ENCODE measurements at places on chromosomes 4 and X.

GRCh38 chrX:56968980-56969379 lies 26.4 kb downstream of the SPIN3 start:
- no peak for DNase-seq

GRCh38 chr4:170391066-170391740 lies 301.4 kb upstream of the AADAT start:
- no peak for DNase-seq

DNA sequence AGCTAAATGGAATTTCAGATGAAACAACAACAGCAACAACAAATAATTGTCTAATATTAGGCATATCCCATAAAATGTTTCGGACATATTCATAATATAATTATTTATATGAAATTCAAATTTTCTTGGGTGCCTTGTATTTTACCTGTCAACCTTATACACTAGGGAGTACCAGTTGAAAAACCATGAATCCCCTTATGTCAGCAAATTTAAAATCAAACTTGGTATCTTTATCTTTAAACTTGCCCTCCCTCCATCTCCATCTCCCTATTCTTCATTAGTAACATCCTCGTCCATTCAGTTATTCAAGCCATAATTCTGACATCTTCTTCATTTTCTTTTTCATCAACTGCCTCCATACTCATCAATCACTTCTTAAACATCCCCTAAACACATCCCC lies 974.5 kb upstream of the HS3ST1 start:
- DNase-seq: no peak

- no peak for DNase-seq
Observed at GRCh38 chr4:77669946-77670590, 64.4 kb downstream of the CXCL13 start.

- DNase-seq: no peak
Observed at GRCh38 chrX:149476513-149476912, 28.6 kb downstream of the IDS start.

Data from stimulated activated CD8-positive, alpha-beta memory T cell treated with anti-CD3 and anti-CD28 coated beads, Interleukin-7, amount 100 ng/mL, for 1 hour (primary cell).